ENCODE measurements at places on chromosomes 3 and 15. TPM values are rescaled to one million over a fixed set of nuclear protein-coding genes. Genes with fewer than 3 reads are reported as not detected.

SLC30A4 gene
- total RNA-seq = 4.1 TPM

OXTR gene
- 1.3 TPM for total RNA-seq

CHST2 gene
- 2.9 TPM for total RNA-seq

- no peak for DNase-seq
Observed at GRCh38 chr3:72331076-72331475, 517.2 kb downstream of the SHQ1 start.

- DNase-seq = no peak
Observed at GRCh38 chr3:54964081-54964480, 36.2 kb upstream of the LRTM1 start.

GRCh38 chr3:52317208-52318000, 1.3 kb downstream of the DNAH1 start:
- DNase-seq = peak; percentile 81

GRCh38 chr3:46711305-46711704, 6.4 kb downstream of the PRSS50 start:
- no peak for DNase-seq

DNA sequence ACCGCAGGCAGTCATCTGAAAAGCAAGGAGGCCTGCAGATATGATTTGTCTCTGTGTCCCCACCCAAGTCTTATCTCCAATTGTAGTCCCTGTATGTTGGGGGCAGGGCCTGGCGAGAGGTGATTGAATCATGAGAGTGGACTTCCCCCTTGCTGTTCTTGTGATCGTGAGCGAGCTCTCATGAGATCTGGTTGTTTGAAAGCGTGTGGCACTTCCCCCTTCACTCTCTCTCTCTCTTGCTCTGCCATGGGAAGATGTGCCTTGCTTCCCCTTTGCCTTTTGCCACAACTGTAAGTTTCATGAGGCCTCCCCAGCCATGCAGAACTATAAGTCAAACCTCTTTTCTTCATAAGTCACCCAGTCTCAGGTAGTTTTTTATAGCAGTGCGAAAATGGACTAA, 83.3 kb downstream of the TMCO5A start:
- no peak for DNase-seq

GRCh38 chr3:68306571-68306970, 625.8 kb downstream of the TAFA4 start:
- peak; percentile 41 for DNase-seq

Data from activated CD8-positive, alpha-beta memory T cell treated with anti-CD3 and anti-CD28 coated beads, Interleukin-2, amount 10 ng/mL, durations not matched to agents 7 days and 5 days (primary cell).